Activated CD4-positive, alpha-beta T cell treated with anti-CD3 and anti-CD28 coated beads for 48 hours (primary cell): ENCODE measurements at places on chromosomes 13 and 19.

GRCh38 chr19:27671876-27672275 lies 1541.1 kb downstream of the UQCRFS1 start:
- DNase-seq = no peak

GRCh38 chr19:30022659-30023058 lies 80.6 kb downstream of the URI1 start:
- no peak for DNase-seq

- DNase-seq = no peak
These were observed 350.4 kb downstream of the MTUS2 start for GRCh38 chr13:29170436-29171082.

DNA sequence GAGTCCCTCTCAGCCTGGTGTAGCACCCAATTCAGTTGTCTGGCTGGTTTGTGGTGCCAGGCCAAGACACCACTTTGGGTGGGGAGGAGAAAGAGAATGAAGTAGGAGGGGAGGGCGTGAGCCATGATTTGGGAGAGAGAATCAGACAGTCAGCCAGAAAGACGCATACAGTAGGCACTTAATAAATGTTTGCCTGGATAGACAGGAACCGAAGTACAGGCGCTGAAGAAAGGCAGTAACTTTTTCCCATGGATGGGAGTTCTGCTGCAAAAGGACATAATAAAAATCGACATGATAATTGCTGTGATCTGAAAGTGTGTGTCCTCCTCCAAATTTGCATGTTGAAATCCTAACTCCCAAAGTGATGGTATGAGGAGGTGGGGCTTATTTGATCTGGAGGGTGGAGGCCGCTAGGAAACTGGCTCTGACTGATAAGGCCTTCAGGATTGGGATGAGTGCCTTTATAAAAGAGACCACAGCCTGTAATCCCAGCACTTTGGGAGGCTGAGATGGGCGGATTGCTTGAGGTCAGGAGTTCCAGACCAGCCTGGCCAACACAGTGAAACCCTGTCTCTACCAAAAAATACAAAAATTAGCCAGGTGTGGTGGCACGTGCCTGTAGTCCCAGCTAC lies 38.4 kb upstream of the PDCD5 start:
- no peak for DNase-seq

- DNase-seq = peak; percentile 9
These were observed 175.1 kb upstream of the KL start for GRCh38 chr13:32840989-32841713.

- peak; percentile 50 for DNase-seq
These were observed 264.3 kb downstream of the FOXO1 start for GRCh38 chr13:40401911-40402776.

DNA sequence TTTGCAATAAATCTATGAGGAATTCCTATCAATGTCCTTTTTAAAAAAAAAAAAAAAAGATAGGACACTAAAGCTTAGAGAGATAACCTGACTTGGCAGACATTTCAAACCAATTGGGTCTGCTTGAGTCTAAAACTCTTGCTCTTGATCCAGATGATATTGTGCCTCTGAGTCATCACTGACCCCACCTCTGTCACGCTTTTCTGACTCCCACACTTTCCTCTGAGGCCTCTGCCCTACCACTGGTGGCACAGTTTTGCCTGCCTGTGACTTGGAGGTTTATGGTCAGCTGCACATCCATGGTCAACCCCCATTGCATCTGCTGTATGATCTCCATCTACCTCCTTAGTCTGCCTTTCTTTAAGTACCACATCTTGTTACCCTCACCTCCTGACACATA lies 328.7 kb downstream of the SPRY2 start:
- no peak for DNase-seq

GRCh38 chr19:32104153-32104849 lies 241.1 kb upstream of the ZNF507 start:
- DNase-seq = no peak

- no peak for DNase-seq
These were observed 27.3 kb downstream of the PTPRS start for GRCh38 chr19:5313307-5313706.

DNA sequence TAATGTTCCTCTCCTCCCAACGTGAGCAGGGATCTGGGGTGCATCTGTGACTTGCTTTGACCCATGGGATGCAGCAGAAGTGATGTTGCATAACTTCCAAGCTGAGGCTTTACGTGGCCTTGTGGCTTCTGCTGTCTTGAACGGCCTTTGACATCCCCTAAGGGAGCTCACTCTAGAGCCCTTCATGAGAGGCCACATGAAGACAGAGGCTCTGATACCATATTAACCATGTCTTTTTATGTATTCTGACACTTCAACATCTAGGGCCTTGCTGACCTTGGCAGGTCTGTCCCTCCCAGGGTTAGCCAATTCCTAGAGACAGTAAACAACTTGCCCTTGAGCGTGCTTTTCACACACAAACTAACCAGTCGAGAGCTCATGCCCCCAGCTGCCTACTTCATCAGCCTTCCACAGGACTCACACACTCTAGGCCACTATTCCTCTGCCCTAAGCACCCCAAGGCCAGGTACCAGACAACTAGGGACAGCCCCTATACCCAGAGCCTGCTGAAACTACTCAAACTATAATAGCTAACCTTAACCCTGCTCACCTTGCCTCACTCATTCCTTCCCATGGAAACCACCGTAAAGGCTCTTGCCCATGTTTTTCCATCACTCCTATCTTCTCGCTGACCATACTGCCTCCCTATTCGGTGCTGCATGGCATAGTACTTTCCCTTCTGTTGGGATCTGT lies 45.4 kb downstream of the CCDC70 start:
- DNase-seq = no peak

GRCh38 chr13:57030671-57031070 lies 110.0 kb upstream of the PRR20A start:
- DNase-seq = no peak

- DNase-seq = peak; percentile 64
These were observed 427 bp downstream of the ZNF160 start for GRCh38 chr19:53102756-53103233.

DNA sequence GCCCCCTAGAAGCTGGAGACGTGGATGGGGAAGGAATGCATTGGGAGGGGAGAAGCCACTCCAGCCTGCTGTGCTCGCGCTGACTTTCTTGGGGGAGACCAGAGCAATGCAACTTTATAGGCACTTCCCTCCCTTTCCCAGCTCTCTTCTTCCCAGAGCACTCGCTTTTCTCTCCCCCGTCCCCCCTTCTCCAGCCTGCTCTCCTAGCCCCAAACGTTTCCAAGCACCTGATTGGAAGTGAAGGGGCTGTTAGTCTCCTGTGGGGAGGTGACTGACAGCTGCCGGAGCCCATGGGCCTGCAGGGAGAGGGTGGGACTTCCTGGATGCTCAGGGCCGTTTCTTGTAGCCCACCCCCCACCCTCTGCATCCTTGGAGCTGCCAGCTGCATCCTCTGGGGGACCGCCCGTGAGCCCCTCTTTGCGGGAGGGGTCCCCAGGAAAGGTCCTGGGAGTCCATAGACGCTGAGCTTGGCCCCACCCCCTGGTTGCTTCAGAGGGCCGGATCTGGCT lies 2.5 kb downstream of the HDGFL2 start:
- DNase-seq = peak; percentile 49

DNA sequence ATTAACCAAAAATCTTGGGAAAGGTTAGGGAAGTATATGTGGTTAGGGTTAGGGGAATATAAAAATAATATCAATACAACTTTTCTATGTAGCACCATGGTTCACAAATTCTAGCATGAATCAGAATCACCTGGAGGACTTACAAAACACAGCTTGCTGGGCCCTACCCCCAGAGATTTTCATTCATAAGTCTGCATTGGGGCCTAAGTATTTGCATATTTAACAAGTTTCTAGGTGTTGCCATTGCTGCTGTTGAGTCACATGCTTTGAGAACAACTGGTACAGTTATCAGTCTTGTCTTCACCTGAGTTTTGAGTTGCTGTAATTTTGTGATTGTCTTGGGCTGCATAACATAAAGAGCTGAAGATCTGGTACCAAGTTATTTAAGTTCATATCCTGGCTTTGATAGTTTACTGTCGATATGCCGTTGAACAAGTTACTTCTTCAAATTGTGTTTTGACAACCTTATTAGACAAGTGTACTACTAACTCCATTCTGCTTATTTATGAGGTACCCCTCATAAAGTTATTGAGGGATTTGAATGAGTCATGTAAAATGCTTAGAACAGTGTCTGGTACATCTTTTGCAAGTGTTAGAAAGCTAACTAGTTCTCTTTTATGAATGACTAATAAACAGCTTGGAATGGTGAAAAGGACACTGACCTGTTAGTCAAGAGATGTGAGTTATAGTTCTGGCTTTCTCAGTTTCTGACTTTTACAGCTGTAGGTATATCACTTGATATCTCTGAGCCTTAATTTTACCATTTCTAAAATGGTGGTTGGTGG lies 132.9 kb downstream of the PAN3 start:
- no peak for DNase-seq

DNA sequence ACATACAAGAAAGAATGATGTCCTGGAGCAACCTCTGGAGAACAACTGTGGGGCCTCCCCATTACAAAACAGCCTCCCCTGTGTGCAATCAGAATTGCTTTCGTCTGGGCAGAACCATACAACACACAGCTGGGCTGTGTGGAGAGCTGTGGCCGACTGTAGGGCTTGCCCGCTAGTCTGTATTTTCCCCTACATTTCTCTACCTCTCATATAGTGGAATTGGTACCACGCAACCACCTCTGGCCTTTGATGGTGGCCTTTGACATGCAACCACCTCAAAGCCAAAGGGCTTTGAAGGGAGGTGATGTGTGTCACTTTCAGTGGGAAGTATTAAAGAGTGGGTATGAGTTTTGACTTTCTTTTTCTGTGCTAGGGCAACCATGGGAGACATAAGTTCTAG lies 34.0 kb downstream of the GARRE1 start:
- DNase-seq = peak; percentile 42
